ENCODE measurements at places on chromosomes 11 and 22. TPM values are rescaled to one million over a fixed set of nuclear protein-coding genes. Genes with fewer than 3 reads are reported as not detected.

The HPS4 gene
- 47.4 TPM for total RNA-seq

- no peak for DNase-seq
These were observed 5.4 kb upstream of the APOL2 start for GRCh38 chr22:36244522-36245391.

- DNase-seq, result peak; percentile 65
These were observed 23.8 kb upstream of the SLC22A12 start for GRCh38 chr11:64566915-64567891.

DNA sequence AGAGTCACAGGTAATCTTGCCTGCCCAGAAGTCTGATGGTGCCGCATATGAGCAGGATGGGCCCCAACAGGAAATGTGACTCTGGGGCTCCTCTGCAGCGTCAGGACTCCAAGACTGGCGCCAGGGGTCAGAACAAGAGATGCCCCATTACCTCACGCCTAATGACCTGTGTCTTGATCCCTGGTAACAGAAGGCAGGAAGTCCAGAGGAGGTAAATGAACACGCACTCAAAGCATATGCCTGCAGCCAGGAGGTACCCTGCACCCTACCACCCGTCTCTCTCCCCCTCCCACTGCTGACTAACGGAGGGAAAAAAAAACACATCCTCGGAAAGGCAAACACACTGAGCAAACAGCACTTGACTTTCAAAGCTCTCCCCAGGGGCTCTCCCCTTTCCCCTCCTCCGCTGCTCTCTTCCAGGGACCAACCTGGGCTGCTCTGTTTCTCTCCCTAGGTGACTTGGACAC is 37.3 kb downstream of the ABCC8 start:
- DNase-seq, result no peak

- DNase-seq, result no peak
These were observed 6.9 kb downstream of the CADM1 start for GRCh38 chr11:115497303-115497702.
